Hematopoietic multipotent progenitor cell treated with erythropoietin and hydrocortisone succinate and interleukin-3 and kit ligand, for 17 days (in vitro differentiated cells): ENCODE measurements at places on chromosomes 2 and 18.

- DNase-seq, result peak; percentile 30
These were observed 113.1 kb upstream of the SP3 start for GRCh38 chr2:174078275-174078674.

DNA sequence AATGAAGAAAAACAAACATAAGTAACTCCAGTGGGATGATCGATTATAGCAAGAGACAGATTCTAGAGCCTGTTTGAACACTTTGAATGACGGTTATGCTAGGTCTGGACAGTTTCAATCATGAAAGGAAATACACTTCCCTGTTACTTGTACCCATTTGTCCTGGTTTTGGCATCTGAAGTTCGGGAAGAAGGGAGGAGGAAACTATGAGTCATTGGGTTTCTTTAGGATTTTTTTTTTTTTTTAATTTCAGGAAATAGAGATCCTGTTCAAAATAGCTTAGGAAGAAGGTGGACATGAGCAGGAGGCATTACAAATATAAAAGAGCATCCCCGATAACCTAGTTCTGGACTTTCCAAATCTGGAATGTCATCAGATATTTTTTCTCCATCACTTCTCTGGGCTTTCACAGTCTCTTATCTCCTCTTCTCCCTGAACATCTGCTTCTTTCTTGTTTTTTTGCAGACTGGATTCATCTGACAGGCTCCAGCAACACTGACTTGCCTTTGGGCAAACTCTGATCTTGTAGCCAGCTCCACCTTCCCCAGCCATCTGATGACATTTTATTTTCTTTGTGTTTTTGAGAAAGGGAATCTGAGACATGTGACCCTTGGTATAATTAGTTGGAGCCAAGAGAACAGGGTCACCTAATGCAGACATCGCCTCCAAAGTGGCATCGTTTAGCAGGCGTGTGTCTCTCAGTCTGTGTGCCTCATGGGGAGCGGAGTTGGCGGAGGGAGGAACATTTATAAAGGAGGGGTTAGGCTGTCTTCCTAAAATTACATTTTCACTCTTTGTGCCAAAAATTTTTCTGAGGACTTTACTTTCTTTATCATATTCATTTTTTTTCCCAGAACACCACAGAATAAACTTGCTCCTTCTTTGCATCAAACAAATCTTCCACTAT, 195.3 kb upstream of the EPHA4 start:
- no peak for DNase-seq

- DNase-seq, result no peak
These were observed 14.5 kb upstream of the ST8SIA3 start for GRCh38 chr18:57337890-57338289.

- DNase-seq, result peak; percentile 80
These were observed 32.3 kb downstream of the MAP3K2 start for GRCh38 chr2:127355407-127356008.

DNA sequence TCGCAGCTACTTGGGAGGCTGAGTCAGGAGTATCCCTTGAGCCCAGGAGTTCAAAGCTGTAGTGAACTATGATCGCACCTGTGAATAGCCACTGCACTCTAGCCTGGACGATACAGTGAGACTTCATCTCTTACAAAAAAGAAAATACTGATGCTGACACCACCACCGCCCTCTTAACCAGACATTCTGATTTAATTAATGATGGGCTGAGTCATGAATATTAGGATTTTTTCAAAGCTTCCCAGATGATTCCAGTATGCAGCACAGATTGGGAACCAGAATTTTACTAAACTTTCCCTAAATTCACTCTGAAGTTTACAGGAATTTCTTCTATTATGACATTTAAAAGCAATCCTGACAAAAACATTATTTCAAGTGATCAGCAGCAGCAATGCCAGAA, 130.1 kb downstream of the ERBB4 start:
- no peak for DNase-seq

DNA sequence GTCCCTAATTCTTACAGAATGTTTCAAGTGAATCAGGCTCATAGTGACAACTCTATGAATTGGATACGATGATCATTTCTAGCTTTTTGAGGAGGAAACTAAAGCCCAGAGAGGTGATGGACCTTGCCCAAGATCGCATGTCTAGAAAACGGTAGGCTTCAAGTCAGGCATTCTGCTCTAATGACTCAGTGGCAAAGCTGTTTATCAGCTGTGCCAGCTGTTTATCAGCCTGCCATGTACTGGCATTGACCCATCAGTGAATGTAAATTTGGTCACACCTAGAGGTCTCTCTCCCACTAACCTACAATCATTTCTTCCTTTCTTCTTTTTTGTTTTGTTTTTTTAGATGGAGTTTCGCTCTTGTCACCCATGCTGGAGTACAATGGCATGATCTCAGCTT, 6.1 kb upstream of the DAW1 start:
- peak; percentile 70 for DNase-seq

GRCh38 chr18:35110554-35111485, 69.6 kb downstream of the MAPRE2 start:
- peak; percentile 81 for DNase-seq

DNA sequence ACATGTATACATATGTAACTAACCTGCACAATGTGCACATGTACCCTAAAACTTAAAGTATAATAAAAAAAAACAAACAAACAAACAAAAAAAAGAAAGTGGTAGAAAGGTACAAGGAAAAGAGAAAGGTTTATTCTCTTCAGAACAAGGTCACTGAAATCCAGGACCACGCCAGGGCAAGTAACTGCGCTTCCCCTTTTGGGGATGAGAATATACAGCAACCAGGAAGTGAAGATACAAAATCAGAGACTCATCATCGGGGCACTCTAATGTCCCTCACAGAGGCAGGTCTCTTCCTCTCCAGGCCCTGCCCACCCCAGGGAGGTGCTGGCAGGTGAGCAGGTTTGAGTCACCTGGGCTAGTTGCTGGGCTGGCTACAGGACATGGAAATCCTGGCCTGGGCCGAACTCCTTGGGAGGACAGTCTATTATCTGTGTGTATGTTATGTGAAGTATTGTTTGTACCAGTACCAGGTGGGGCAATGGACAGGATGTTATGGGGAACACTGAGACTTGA, 100.4 kb upstream of the GPR45 start:
- no peak for DNase-seq

DNA sequence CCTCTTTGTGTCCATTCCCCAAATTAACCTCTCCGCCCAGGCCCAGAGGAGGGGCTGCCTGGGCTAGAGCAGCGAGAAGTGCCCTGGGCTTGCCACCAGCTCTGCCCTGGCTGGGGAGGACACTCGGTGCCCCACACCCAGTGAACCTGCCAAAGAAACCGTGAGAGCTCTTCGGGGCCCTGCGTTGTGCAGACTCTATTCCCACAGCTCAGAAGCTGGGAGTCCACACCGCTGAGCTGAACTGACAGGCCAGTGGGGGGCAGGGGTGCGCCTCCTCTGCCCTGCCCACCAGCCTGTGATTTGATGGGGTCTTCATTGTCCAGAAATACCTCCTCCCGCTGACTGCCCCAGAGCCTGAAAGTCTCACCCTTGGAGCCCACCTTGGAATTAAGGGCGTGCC, 13.5 kb downstream of the KHK start:
- no peak for DNase-seq

- no peak for DNase-seq
These were observed 48.6 kb downstream of the NHEJ1 start for GRCh38 chr2:219112062-219112406.

DNA sequence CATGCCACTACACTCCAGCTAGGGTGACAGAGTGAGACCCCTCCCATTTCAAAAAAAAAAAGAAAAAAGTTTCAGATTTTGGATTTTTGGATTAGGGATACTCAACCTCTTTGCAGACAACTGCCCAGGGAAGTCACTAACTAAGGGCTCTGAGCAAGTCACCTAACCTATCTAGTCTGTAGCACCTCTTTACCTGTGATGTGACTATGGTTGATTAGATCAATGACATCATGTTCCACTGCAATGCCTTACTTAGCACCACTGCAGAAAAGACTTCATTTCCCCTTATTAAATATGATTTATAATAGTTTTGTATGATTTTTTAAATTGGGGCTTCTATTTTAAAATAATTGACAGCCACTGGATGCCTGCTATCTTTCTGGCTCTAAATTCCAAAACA, 41.2 kb downstream of the CUL3 start:
- DNase-seq, result no peak

DNA sequence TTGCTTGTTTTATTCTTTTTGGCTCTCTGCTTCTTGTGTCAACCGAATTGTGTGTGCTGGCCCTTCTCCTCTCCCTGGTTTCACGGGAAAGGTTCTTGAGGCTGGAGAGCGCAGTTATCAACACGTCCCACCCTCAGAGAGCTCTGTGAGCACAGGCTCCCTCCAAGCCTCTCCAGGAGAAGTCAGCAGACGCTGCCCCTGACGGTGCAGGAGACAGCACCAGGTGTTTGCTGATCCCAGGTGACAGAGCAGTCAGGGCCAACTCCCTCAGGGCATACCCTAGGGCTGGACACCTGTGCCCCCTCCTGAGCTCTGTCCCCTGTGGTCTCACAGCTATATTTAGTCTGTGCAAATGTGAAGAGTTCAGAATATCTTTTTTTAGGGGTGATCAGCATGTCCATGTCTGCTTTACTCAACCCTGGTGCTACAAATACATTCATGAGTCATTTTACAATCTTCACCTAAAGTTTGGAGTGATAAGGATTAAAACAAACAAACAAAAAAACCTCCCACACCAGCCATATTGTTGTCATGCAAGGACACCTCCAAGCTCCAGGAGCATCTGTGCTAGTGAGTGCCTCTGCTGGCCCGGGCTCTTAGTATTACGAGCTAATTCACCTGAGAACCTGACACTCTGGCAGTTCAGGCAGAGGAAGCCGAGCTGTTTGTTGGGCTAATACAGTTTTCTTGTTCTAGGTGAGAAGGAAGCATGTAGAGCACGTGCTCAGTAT, 65.9 kb upstream of the TMEM200C start:
- DNase-seq, result no peak

GRCh38 chr18:7940971-7941370, 373.9 kb downstream of the PTPRM start:
- DNase-seq, result no peak

DNA sequence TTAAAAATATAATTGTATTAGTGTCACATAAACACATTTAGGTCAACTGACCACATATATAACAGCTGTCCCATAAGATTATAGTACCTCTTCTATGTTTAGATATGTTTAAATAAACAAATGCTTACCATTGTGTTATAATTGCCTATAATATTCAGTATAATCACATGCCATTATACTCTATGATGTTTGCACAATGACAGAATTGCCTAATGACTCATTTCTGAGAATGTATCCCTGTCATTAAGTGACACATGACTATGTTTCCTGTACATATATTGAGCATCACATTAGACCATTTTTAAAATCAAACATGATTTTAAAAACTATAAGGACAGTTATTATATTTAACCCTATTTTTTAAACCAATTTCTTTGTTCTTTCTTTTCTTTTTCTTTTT, 89.8 kb downstream of the HS6ST1 start:
- DNase-seq, result no peak

DNA sequence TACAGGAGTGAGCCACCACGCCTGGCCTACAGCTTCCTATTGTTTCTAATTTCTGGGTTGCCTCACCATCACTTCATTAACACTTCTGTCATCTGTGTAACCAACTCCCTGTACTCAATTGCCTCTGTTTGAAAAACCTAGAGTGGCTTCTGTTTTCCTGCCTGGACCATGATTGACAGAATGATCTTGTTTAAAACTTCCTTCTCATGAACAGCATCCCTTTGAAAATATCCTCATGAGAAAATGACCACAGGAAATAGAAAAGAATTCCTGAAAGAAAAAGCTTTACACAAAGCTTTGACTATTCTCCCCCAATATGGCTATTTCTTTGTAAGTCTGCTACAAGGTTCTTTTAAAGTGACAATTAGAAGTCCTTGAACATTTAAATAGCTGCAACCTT, 672.3 kb downstream of the ARHGAP15 start:
- DNase-seq, result no peak

DNA sequence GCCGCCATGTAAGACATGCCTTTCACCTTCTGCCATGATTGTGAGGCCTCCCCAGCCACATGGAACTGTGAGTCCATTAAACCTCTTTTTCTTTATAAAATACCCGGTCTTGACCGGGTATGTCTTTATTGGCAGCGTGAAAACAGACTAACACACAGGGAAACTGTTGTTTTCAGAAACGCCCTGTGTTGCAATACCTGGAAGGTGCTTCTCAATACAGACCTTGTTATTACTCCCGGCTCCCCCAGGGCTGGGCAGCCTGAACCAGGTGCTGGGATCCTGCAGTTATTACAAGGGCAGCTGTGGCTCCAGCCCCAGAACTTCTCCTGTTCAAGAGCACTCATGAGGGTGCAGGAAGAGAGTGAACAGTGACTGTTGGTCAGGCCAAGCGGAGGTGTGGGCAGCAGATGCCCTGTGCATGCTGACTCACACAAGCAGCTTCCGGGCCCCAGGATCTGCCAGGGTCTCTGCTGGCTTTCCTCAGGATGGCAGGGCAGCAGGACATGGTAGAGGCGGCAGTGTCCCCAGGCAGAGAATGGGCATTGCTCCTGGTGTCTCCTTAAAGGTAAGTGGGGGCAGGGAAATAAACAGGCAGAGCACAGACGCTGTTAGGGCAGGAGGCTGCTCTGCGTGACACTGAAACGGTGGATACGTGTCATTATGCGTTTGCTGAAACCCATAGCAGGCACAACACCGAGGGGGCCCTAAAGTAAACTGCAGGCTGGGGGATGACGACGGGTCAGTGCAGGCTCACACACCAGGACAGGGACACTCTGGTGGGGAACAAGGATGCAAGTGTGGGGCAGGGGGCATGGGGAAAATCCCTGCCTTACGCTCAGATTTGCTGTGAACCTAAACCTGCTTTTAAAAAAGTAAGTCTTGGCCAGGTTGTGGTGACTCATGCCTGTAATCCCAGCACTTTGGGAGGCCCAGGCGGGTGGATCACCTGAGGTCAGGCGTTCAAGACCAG, 89.1 kb downstream of the NDUFA10 start:
- no peak for DNase-seq

GRCh38 chr2:233311241-233311926, 3.8 kb downstream of the SAG start:
- DNase-seq, result no peak

DNA sequence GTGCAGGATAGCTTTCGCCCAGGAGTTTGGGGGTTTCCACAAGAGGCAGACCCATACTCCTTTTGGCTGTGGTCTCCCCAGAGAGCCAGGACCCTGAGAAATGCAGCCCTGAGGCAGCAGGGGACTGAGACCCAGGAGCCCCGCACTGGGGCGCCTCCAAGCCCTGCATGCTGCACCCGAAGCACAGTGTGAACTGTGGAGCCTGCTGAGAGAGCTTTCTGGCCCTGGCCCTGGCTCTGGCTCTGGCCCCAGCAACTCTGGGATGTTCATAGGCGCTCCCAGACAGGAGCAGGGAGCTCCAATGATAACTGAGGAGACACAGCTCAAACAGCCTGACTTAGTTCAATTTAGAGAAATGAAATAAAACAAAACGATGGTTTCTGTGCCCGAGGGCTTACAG, 96.4 kb upstream of the TEX51 start:
- DNase-seq, result no peak

DNA sequence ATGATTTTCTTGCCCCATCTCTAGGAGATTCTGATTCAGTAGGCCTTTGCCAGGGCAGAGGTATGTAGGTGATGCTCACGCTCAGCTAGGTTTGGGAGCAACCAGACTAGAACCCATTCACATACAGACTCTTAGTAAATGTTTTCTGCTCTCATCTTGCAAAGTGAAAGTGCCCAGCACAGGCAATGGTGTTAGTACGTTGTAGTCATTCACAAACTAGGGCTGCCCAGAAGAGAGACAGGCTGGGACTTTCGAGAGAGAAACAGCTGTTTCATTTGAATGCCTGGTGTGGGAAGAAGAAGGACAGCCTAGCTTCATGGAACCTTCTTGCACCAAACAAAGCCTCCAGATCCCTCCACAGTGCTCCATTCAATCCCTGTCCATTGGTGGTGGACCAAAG, 19.4 kb downstream of the DDX18 start:
- DNase-seq, result no peak
